Right ventricle myocardium superior (tissue), 1 donor: ENCODE measurements at places on chromosomes 4 and X. TPM values are rescaled to one million over a fixed set of nuclear protein-coding genes. Genes with fewer than 3 reads are reported as not detected.

DNA sequence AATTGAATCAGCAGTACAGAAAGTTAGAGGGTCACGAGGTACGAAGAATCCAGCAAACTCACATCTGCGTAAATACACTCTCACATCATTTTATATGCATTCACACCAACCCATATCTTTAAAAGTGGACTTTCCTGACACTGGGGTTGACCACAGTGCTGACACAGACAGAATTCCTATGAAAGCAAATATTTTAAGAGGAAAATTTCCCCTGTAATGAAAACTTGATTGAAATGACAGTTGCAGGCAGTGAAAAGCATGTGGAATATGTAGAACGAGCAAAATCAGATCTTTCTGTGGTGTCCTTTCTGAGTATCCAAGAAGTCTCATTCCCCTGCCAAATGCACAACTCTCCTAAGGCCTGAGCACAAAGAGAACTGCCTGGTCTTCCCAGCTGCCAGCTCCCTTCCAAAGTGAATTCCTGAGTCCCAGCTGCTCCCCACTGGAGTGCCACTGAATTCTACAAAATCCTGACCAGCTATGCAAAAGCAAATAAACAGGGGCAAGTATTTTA is 50.5 kb upstream of the FAM9C start:
- DNase-seq: no peak

GRCh38 chrX:5730556-5730955 is 498.1 kb downstream of the NLGN4X start:
- DNase-seq: no peak

The MAGEC3 gene
- not detected for total RNA-seq

GRCh38 chr4:15945516-15945915 is 7.0 kb upstream of the FGFBP1 start:
- no peak for DNase-seq

GRCh38 chr4:126661194-126661593 is 971.6 kb upstream of the INTU start:
- no peak for DNase-seq

- DNase-seq: no peak
These were observed 32.8 kb upstream of the GLRB start for GRCh38 chr4:157043131-157043530.

The CACNA1F gene
- 0.11 TPM for total RNA-seq

The SMIM43 gene
- total RNA-seq: not detected

DNA sequence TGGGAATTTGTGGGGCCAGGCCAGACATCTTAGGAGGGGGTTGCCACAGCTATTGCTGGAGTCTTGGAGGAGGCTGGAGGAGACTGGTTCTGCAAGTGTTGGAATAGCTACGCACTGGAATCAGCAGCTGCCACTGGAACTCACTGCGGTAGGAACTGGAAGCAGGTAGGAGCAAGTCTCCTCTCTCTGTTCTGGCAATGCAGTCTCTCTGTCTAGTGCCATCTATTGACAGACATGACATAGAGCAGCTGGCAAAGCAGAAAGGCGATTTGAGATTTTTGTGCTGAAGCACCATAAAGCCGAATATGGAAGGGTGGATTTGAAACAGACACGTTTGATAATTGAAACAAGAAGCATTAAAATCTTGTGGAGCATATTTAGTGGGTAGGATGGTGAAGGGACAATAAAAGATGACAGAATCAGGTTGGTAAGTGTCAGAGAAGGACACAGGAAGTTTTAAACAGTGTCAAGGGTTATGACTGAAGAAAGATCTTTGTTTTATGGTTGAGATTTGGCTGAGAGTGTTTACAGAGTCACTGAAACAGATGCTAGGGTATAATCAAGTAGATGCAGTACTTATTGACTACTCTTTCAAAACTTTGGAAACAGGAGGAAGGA is 23.5 kb upstream of the SYNPO2 start:
- DNase-seq: no peak

GRCh38 chr4:181890031-181890430 is 353.2 kb upstream of the TENM3 start:
- no peak for DNase-seq

DNA sequence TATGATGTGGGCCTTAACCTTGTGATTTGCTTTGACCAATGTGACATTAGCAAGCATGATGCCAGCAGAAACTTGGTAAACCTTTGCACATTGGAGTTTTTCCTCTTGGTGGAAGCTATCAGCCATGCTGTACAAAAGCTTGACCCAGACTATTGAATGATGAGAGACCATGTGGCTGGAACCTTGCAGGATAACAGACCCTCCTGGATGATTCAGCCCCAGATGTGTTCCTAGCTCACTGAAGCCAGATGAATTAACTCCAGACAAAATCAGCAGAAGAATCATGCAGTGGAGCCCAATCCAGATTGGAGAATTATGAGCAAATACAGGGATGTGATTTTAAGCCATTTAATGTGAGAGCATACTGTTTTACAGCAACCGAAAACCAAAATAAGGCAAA is 16.8 kb downstream of the SPARCL1 start:
- DNase-seq: no peak

The MCTS1 gene
- 30.3 TPM for total RNA-seq

The LINC00632 gene
- 158 TPM for total RNA-seq

- no peak for DNase-seq
These were observed 25.1 kb downstream of the ARL13A start for GRCh38 chrX:100994352-100995281.

The KIT gene
- total RNA-seq: 1.6 TPM

The GAGE12H gene
- total RNA-seq: not detected

DNA sequence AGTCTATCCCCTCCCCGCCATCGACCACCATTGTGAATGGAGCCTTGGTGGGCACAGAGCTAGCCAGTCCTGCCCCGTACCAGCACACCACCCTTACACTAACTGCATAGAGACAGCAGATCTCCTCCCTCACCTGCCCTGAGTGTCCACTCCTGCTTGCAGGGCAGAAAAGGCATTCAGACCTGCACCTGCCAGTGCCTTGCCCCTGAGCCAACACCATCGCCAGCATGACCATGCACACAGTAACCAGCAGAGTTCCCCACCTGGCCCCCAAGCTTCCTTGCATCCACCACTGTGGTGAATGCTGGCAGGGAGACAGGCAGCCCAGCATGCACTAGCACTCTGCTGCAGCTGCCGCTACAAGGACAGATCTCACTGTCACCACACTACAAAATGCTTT is 397.1 kb downstream of the KLHL4 start:
- DNase-seq: no peak

The FSTL5 gene
- not detected for total RNA-seq

DNA sequence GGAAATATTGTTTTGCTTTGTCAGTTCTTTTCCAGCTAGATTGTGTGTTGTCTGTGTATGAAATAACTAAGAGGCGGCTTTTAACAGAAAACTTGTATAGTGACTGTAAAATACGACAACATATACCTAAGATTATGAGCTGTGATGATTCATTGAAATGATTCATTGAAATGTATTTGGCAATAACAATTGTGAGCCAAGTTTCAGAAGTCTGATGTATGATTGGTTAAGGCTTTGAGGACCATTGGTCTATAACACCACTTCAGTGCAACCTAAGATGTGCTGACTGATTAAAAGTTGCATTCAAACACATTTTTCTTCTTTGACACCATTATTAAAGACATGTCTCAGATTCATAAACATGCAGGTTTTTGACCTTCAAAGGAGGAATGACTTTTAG is 76.6 kb downstream of the PTPN13 start:
- no peak for DNase-seq

GRCh38 chrX:41982953-41983352 is 59.6 kb upstream of the CASK start:
- DNase-seq: no peak

DNA sequence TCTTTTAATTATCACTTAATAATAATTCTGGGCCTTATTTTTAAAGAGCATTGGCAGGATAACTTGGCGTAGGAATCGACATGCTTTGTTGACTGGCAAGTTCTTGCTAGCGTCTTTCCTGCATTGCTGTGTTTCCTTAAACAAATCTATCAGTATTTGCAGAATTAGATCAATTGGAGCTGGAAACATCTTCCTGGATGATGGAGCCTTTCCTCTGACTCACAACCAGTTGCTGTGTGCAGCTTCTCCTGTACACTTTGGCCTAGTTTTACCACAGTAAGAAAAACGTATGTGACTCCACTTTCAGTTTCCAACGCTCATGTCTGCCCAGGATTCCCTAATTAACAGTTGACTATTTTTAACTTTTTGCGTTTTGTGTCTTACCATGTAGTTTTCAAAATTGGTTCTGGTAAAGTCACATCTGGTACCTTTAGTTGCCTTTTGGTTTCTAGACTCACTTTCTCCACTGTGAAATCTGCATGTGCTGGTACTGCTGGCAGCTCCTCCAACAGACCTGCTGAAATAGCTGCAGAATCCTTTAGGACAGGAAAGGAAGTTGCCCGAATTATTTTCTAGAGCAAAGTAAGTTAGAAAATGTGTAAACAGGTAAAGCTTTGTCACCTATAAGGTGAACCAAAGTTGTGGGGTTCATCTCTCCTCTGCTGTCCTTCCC is 553.2 kb upstream of the FAT1 start:
- DNase-seq: no peak
